ENCODE measurements at places on chromosomes 5 and 9. TPM values are rescaled to one million over a fixed set of nuclear protein-coding genes. Genes with fewer than 3 reads are reported as not detected.

DNA sequence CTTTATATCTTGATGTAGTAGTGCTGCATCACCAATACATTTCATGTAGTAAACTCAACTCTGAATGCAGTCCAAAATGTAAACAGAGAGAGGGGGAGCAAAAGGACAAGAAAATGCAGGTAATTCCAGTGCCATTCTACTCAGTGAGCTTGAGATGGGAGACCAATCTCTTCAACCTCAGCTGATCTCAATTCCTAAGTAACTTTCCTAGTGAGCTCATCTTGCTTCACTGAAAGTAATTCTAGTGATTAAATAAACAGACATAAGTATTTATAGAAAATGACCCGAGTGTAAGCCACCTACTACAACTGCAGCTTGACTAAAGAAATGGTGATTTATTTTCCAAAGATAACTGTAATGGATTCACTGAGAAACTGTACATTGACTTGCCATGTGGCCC lies 424.5 kb downstream of the DMRT2 start:
- H3K27ac ChIP-seq: no peak overlapping the region
- no peak for DNase-seq
- H3K4me3 ChIP-seq: no peak overlapping the region
- H3K4me1 ChIP-seq: no peaks in the 10 kb centered on the region

DNA sequence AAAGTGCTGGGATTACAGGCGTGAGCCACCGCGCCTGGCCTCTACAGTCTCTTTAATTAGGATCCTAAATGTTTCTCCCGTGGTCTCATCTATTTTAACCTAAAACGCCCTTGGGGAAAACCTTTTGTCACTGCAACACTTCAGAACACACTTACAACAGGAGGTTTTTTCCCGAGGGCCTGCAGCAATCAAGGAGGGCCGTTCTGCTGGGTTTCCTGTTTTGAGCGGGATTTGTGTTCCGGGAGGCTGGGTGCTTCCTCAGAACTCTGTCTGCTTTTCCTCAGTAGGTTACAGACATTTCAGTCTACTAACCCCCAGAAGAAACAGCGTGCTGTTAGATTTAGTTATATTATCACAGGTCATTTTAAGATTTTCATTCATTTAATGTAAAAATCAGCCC lies 65.4 kb upstream of the IRX4 start:
- DNase-seq: no peak
- H3K27me3 ChIP-seq: no peaks in the 10 kb centered on the region
- H3K4me3 ChIP-seq: no peak overlapping the region
- no peaks in the 10 kb centered on the region for H3K36me3 ChIP-seq

DNA sequence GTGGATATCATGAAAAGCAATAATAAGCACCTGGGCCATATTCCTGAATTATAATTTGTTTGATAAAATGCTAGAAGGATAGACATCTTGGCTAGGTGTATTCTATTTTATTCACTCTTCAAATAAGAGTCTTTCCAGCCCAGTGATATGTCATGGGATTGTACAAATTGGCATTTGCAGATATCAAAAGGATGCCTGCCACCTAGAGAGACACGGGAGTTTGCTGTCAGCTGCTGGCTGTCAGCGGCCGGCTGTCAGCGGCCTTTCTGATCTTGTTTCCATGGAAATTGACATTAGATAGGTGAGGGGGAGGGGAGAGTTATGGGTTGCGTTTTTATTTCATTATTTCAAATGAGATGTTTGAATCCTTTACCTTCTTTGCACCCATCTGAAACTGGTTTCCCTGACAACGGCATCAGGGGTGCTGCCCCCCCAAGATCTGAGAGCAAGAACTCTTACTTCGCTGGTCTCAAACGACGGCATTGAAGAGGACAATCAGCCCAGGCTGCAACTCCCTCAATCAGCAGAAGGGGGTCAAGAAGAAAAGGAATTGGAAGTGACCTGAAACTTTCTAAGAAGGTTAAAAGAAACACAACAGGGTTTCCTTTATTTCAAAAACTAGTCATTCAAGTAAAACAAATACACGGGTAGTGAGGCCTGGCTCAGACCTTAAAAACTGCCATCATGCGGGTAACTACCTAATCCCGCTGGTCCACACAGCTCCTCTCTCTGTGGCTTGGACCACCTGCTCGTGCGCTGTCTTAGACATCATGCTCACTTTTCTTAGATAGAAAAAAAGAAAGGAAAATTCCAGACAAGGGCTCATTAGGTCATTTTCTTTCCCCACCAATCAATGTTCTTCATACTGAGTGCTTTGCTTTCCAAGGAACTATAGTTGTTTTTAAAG lies 115.7 kb downstream of the TLE1 start:
- no peaks in the 10 kb centered on the region for H3K36me3 ChIP-seq
- no peak overlapping the region for H3K4me3 ChIP-seq
- no peaks in the 10 kb centered on the region for H3K4me1 ChIP-seq
- DNase-seq: no peak

DNA sequence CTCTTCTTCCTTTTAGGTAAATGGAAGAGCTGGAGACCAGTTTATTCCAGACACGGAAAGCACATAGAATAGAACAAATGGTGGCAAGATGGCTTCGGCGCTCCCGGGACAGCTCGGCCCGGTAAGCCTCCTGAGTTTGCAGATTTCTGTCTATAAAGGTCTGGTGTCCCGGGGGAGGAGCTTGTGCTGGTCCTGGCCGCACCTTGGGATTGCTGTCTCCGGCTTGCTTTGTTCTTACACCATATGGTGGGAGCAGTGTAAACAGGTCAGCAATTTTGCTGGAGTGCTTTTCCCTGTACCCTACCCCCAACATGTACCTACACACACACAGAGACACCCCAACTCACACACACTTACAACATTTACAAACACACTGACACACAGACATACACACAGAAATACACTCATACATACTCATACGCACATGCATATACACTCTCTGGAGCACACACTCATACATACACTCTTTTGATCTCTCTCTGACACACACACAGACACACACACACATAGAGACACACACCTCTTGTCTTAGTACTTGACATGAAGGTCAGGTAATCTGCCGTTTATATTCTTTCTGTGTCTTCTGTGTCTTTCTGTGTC lies 42.0 kb downstream of the FRMPD1 start:
- H3K4me1 ChIP-seq: no peaks in the 10 kb centered on the region
- no peaks in the 10 kb centered on the region for H3K27me3 ChIP-seq
- no peak overlapping the region for H3K27ac ChIP-seq
- no peaks in the 10 kb centered on the region for H3K36me3 ChIP-seq
- H3K4me3 ChIP-seq: no peak overlapping the region

DNA sequence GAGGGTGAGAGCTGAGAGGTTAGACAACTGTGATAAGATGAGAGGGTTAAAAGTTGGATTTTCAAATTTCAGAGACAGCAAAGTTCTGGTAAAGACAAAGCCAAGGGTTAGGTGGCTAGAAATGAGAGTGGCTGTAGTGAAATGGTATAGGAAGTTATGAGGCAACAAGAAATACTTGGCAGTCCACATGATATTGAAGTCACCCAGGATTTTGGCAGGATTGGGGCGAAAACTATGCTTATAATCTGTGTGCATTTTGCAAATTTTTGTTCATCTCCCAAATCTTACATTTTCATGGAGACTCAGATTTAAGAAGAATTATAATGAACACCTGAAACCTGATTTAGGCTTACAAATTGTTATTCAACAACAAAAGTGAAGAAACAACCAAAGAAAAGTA lies 35.6 kb downstream of the C9 start:
- H3K4me1 ChIP-seq: no peaks in the 10 kb centered on the region
- no peaks in the 10 kb centered on the region for H3K27me3 ChIP-seq
- no peak overlapping the region for H3K27ac ChIP-seq
- DNase-seq: no peak

DNA sequence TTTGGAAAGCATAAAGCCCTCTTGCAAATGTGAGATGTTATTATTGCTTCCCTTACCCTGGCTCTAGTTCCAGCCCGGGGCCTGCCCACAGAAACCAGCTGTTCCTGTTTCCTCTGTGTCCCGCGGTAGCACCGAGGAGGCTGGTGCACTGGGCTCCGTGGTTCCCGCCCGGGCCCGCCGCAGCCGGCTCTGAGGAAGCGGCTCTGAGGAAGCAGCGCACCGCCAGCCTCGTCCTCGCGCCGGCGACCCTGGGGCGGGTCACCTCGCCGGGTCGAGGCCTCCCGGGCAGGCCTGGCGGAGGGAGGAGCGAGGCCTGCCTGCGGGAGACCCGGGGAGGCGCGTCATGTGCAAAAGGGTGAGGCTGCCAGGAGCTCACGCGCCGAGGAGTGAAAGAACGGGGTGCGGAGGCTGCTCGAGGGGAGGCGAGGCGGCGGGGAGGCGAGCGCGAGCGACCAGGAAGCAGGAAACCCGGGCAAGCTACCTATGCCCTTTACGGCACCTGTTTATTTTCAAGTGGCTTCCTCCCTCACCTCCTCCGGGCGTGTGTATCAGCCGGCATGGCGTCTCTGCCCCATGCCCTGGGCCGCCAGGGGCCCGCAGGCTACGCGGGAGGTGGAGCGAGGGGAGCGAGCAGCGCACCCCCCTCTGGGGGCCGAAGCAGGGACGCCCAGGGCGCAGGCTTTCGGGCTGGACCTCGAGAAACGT lies 61.3 kb upstream of the MEGF10 start:
- H3K36me3 ChIP-seq: no peaks in the 10 kb centered on the region
- H3K4me1 ChIP-seq: no peaks in the 10 kb centered on the region
- H3K27me3 ChIP-seq: no peaks in the 10 kb centered on the region

DNA sequence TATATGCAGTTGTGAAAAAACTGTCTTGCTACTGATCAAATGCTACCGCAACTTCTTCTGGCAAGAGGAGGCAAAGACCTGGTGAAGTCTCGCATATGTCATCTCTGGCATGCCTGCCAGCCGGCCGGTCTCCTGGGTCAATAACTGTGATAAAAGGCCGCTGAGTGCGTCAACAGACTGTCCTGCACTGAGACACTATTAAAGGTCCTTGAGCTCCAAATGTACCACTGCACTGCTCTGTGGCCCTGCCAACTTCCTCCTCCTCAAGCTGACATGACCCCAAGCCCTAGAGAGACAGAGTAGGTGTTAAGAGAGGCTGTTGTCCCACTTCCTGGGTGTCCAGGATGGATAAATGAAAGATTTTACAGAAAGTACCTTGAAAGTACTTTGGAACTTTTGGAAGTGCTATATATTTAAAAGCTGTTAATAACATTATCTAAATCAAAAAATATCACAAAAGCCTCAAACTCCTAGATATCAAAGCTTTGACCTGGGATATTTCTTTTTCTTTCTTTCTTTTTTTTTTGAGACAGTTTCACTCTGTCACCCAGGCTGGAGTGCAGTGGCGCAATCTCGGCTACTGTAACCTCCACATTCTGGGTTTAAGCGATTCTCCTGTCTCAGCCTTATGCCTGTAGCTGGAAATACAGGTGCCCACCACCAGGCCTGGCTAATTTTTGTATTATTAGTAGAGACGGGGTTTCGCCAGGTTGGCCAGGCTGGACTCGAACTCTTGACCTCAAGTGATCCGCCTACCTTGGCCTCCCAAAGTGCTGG lies 31.5 kb downstream of the RAPGEF1 start:
- H3K27ac ChIP-seq: peak overlapping the region; percentile 70
- H3K27me3 ChIP-seq: no peaks in the 10 kb centered on the region
- H3K4me1 ChIP-seq: no peaks in the 10 kb centered on the region
- DNase-seq: no peak

SLC34A3 gene
- 0.48 TPM for total RNA-seq

FOXD1 gene
- not detected for total RNA-seq

CCL19 gene
- not detected for total RNA-seq
